ENCODE measurements at places on chromosomes 1 and 21.

DNA sequence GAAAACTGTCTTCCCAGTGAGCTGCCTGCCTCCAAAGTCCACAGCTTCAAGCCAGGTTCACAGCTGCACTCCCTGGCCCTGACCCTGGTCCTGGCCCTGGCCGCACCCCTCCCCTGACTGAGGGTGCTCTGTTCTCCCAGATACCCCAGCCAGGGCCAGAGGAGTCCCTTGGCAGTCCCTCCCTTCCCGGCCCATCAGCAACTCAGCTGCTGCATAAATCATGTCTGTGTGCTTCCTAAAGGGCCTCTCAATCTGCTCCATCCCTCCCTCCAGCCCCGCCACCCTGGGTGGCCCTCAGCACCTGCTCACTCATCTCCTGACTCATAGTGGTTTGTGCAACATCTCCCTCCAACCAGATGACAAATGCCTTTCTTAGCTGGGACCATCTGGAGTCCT lies 24.8 kb upstream of the C1orf174 start:
- no peak for DNase-seq

DNA sequence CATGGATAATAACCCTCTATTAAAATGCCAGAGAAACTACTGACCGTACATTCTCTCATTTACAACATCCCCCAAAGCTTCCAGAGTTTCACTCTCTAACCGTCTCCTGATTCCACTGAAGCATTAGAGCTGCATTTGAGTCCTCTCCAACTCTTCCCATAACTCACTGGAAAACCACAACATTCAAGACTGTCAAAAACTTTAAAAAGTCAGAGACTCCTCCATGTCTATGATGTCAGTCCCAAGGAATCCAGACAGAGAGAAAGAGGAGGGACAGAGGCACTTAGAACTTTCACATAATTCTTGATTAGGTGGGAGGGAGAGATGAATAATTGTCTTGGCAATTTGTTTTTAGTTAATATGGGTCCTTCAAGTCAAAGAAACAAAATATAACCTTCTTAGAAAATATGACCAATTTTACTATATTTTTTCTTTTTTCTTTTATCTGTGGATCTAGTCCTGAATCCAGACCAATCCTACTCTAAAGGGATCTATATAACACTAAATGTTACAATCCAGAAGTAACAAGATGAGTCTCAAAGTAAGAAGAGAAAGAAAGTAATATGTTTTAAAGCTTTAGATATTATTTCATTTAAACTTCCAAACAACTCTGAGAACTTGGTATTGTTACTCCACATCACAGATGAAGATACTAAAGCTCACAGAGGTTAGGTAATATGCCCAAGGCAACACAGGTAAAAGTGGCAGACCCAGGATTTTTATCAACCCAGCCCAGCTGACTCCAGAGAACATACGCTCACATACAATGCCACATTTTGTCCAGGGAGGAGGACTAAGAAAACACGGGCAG lies 23.8 kb downstream of the OTUD7B start:
- DNase-seq, result no peak

- no peak for DNase-seq
Measured at GRCh38 chr1:114986286-114986685, 43.3 kb upstream of the TSHB start.

DNA sequence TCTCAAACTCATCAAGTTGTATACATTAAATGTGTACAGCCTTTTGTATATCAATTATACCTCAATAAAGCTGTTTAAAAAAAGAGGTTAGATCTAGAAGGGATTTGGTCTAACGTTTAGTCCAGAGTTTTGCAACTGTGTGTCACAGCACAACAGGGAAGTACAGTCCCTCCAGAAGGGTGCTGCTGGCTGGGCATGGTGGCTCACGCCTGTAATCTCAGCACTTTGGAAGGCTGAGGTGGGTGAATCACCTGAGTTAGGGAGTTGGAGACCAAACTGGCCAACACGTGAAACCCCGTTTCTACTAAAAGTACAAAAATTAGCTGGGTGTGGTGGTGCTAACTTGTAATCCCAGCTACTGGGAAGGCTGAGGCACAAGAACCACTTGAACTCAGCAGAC lies 78.3 kb upstream of the HAO2 start:
- no peak for DNase-seq

GRCh38 chr1:86394416-86394815 lies 1.7 kb downstream of the ODF2L start:
- DNase-seq, result no peak

DNA sequence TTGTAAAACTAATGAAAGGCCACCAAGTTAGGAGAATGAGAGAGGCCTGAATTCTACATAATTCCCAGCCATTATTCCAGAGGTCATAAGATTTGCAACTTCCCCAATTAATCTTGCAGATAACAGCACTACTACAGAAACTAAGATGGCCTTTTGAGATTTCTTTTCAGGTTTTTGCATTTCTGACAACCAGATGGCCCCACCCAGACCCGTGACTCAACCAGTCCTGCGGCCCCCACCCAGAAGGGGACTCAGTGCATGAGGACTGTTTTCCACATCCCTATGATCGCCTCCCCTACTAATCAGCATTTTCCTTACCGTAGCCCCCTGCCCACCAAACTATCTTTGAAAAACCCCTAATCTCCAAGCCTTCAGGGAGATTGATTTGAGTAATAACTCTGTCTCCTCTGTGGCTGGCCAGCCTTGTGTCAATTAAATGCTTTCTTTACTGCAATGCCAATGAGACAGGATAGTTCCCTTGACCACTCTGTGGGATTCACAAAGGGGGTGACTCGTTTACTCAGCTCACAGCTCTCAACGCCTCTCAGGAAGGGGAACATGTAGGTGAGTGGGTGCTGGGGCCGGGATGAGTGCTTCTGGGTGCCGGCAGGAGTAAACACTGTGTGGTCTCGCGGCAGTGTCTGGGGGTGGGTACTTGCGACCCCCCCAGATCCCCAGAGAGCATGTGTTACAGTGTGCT lies 10.5 kb upstream of the CNIH3 start:
- no peak for DNase-seq

DNA sequence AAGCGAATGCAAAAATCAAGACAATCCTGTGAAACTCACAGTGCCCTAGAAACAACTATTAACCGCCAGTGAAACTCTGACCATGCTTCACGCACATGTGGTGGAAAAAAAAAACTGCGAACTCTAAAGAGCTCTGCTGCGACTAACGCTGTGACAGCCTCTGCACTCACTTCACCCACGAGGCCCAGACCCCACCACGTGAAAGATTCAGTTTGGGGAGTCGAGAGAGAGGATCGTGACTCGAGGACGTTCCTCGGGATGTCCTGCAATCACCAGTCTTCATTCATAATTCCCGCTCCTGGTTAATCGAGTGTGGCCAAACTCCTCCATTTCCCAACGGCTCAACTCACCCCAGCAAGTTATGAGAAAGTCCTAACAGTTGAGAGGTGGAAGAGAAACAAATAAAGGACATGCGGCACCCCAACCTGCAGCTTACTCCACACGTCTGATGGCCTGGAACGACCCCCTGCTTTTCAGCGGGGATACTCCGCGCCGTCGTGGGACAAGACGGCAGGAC lies 1.1 kb downstream of the SERBP1 start:
- peak; percentile 74 for DNase-seq

- no peak for DNase-seq
Measured at GRCh38 chr1:2345297-2346075, 45.9 kb downstream of the MORN1 start.

GRCh38 chr1:94418664-94419655 lies 771 bp downstream of the ABCD3 start:
- no peak for DNase-seq

DNA sequence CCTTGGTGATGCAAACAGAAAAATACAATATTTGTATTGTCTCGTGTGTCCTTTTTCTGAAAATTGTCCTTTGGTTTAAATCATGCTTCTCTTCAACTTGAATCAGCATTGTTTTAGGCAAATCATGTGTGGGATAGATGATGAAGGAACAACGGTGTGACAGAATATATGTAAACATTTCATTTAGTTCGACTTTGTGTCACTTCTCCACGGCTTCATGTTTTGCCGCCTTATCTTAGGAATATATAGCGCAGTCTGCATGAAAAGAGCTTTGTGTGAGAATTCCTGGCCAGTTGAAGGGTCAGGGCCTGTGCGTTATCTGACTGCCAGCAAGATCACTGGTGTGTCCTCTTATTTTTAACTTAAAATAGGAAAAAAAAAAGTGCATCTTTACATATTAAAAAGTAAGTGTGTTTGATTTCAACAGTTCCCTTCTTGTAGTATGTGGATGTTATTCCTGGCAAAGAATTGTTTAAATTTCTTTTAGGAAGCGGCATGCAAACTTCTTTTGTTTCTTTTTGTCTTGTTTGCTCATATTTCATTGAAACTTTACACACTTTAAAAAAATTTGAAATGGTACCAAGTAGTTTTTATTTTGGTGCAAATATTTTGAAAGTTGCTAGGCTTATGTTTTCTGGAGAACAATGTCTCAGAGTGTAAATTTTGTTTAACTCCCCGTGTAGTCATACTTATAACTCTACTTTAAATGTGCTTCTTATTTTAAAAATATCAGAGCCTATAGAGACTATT lies 465.2 kb downstream of the USP25 start:
- no peak for DNase-seq

DNA sequence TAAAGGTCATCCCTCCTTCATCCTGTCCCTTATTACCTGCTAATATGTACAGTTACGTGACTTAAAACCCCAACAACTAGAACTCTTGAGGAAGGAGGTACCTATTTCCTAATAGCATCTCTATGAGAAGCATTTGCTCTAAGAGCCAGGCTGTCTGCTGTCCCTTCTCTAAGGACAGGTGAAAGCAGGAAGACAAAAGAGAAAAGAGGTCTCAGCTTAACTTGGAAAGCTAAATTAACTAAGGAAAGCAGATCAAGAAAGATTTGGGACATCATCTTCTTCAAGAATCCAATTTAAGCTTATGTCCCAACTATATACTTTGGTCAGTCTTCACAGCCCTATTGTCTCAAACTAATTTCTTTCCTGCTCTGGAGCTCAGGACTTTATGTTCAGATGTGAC lies 2.9 kb downstream of the EGLN1 start:
- DNase-seq, result no peak

GRCh38 chr1:183734543-183735036 lies 70.3 kb upstream of the RGL1 start:
- DNase-seq, result no peak

DNA sequence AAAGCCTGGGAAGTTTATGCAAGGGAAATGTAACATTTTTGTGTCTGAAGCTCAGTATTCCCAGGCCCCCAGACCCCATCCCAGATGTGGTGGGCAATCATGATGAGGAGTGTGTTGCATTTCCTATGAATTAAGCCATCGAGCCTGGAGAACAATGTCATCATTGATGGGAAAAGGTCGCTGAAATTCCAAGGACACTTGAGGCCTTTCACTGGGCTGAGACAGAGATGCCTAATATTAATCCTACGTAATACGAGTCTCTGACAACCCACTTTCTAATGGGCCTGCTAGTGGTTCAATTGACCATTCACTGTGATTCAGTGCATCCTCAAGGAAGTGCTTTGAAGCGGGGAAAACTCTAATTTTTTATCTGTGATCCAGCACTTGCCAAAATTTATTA lies 291.6 kb downstream of the PLPP3 start:
- no peak for DNase-seq

DNA sequence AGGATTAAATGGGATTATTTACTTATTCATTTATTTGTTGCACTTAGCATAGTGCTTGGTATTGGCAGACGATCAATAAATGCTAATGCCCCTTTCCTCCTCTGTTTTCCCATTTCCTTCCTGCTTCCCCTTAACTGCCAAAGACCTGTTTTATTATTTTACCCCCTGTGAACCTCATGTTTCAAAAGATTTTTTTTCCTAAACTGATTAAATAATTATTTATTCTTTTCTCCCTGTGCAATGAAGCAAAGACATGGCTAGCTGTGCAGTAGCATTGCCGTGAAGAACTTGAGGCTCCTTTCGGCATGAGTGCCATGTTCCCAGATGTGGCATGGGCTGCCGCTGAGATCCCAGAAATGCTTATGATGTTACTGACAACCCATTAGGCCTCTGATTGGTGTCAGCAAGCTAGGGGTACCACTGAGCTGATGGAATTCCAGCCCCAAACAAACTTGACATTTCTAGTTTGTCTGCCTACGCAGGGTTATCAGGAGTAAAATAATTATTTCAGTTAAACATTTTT lies 266.4 kb upstream of the TMEM51 start:
- DNase-seq, result no peak

DNA sequence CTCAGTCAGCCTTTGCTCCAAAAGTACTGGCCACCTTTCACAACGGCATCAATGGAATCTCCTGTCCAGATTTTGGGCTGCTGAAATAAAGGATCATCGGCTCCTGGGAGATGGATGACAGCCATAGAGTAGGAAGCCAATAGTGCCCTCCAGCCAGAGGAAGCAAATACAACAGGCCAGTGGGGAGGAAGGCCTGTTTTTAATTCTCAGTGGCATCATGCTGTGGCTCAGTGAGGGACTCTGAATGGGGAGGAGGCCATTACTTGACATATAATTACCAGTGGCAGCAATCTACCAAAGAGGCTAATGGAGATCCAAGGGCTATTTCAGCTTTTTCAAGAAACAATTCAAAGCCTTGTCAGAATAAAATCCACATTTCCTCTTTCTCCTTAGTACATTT lies 26.7 kb downstream of the COLGALT2 start:
- DNase-seq, result no peak

DNA sequence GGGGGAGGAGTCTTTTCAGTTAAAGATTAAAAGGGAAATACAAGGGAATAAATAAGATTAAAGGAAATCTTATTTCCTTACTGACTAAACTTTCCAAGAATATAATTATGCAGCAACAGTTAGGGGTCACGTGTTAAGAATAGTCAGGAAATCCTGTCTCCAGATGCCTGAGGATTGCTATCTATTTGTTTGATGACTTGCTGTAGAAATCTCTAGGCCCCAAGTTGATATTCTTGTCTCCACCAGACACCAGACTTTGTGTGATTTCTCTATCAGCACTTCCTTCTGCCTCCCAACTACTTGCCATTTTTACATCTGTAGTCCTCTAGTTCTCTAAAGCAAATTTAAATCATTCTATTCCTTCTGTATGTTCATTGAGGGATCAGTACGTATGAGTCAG lies 77.5 kb downstream of the RPAP2 start:
- no peak for DNase-seq

DNA sequence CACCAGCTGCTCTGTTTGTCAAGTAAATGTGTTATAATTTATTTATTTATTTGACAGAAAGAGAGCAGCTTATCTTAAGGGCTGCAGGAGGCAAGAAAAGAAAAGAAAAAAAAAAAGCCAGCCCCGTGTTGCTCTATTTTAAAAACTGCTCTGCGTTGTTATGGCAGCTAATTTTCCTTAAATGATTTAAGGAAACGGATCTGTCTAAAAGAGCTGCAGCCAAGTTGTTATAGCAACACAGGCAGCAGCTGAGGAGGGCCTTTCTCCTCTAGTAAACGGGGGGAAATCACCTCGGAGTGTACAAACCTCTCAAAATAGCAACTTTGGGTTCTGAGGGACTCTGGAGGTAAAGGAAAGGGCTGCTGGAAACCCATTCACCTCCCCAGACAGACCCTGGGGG lies 149.2 kb downstream of the BEND5 start:
- no peak for DNase-seq

GRCh38 chr1:3355089-3355488 lies 99.4 kb upstream of the ARHGEF16 start:
- DNase-seq, result no peak

DNA sequence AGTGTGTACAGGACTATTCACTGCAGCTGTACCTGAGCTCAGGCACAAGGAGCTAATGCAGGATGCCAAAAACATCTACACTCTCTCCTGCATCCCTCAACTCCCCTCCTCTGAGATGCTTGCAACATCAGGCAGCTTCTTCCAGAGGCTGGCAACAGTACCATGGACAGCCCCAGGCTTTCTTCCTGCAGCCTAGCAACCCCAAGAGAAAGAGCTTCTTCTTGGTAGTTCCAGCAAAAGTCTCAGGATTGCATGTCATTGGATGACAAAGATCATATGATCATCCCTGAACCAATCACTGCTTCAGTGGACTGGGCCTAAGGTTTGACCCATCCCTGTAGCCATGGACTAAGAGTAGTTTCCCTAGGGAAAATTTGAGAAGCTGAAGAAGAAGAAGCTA lies 46.7 kb downstream of the CAMK2N1 start:
- no peak for DNase-seq

Measured in stimulated activated CD4-positive, alpha-beta T cell treated with anti-CD3 and anti-CD28 coated beads, Interleukin-4, amount 100 ng/mL, for 4 hours (primary cell).